Liver (tissue), 10 donors: ENCODE measurements at places on chromosomes 5 and 9. TPM values are rescaled to one million over a fixed set of nuclear protein-coding genes. Genes with fewer than 3 reads are reported as not detected.

GRCh38 chr5:103523319-103523718, 39.3 kb downstream of the NUDT12 start:
- H3K4me1 ChIP-seq = no peaks in the 10 kb centered on the region
- no peak overlapping the region for H3K4me3 ChIP-seq
- DNase-seq = no peak
- no peak overlapping the region for H3K27ac ChIP-seq

DNA sequence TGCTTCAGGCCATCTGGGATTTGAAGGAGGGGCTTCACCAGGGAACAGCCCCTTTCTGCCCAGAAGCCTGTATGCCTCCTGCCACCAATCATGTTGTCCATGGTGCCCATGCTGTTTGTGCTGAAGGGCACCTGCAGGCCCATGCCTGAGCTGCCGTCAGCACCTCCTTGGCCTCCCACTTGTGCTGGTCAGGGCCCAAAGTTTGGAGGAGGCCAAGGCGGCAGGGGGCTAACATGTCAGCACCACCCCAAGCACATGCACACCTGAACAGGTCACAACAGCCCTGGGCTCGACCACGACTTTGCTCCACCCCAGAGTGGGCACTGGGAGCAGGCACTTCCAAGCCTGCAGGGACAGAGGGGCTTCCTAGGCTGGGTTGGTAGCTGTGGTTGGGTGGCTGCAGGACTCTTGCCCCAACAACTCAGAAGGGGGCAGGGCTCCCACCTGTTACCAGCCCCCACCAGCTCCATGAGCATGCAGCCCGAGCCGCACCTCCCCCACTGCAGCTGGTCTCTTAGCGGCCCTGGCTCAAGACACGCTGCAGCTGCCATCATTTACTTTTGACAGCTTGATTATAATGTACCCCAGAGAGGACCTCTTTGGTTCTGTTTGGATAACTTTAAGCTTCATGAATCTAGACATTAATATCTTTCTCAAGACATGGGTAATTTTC, 19.8 kb upstream of the NFIL3 start:
- H3K36me3 ChIP-seq = no peaks in the 10 kb centered on the region
- no peaks in the 10 kb centered on the region for H3K4me1 ChIP-seq
- no peaks in the 10 kb centered on the region for H3K27me3 ChIP-seq
- H3K4me3 ChIP-seq = no peak overlapping the region
- DNase-seq = no peak

DNA sequence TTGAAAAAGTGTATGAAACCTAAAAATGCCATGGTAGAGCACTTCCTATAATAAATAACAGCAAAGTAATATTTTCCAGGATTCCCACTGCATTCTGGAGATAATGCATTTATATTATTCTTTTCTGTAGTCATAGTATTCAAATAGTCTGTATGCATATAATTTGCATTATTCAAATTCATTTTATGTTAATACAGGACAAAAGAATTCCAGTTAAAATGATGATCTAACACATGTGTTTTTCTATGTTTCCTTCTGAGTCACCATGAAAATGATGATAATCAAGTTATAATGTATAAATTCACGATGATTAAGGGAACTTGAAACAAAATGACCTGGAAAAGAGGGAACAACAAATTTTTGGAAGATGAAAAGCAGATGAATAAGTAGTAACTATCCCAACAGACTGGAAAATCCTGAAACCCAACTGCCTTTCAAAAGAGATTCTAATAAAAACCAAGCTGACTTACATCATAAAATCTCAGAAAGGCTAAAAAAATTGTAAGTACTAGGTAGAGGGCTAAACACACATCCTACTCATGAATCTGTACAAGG, 358.6 kb upstream of the PAPPA start:
- no peak for DNase-seq
- H3K4me1 ChIP-seq = no peaks in the 10 kb centered on the region
- no peak overlapping the region for H3K27ac ChIP-seq
- H3K27me3 ChIP-seq = no peaks in the 10 kb centered on the region

- DNase-seq = no peak
- no peak overlapping the region for H3K4me3 ChIP-seq
- H3K4me1 ChIP-seq = peaks cover 4% of the 10 kb centered on the region
- H3K27ac ChIP-seq = no peak overlapping the region
- H3K36me3 ChIP-seq = no peaks in the 10 kb centered on the region
Observed at GRCh38 chr5:179509845-179510244, 40.5 kb upstream of the RUFY1 start.

ZNF618 gene
- 6.5 TPM for total RNA-seq

SLCO4C1 gene
- 4.3 TPM for total RNA-seq
